Left renal pelvis (tissue), 4 donors: ENCODE measurements at places on chromosomes 3 and 15. TPM values are rescaled to one million over a fixed set of nuclear protein-coding genes. Genes with fewer than 3 reads are reported as not detected.

GRCh38 chr15:30922480-30923311 is 19.0 kb downstream of the FAN1 start:
- DNase-seq: no peak

DNA sequence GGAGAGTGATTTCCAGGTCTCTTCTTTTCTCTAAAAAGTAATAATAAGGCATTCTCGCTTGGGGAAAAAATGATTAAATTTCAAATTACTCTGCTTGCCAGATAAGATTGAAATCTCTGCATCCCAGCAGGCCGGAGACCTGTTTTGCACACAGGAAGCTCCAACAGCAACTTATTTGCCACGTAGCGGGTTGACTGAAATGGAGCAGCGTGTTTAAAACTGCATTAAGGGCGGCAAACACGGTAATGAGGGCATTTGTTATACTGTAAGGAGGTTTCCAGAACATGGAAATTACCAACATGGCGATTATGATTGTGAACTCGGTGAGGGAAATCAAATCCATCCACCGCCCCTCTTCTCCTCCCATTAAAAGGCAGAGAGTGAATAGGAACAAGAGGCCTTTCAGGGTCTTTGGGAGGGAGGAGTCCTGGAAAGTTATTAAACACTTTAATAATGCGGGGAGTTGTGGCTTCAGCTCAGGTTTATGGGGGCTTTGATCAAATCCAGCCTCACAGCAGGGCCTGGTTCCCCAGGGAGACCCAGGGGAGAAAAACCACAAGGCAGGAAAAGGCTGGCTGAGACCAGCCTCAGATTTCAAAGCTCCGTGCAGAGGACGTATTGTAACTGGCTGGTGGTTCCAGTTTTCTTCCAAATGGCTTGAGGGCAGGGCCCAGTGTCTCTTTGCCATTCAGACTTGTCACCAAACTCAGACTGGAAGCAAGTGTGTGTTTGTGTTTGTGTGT is 242.3 kb downstream of the TLE3 start:
- no peak for DNase-seq

DNA sequence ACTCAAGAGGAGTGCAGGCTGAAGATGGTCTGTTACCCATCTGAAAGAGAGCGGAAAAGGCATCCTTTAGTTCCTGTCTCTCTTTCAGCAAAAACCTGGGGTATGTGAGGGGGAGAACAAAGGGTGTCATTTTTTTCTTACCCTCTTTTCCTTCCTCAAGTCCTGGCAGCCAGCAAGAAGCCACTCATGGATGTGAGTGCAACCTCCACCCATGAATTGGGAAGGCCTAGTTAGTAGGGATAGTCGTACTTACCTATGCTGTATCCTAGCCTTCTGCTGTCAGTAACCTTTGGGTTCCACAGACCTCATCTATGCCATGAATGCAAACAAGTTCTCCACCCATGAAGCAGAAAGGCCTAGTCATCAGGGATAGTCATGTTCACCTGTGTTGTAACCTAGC is 472.8 kb downstream of the ZIC1 start:
- no peak for DNase-seq

DNA sequence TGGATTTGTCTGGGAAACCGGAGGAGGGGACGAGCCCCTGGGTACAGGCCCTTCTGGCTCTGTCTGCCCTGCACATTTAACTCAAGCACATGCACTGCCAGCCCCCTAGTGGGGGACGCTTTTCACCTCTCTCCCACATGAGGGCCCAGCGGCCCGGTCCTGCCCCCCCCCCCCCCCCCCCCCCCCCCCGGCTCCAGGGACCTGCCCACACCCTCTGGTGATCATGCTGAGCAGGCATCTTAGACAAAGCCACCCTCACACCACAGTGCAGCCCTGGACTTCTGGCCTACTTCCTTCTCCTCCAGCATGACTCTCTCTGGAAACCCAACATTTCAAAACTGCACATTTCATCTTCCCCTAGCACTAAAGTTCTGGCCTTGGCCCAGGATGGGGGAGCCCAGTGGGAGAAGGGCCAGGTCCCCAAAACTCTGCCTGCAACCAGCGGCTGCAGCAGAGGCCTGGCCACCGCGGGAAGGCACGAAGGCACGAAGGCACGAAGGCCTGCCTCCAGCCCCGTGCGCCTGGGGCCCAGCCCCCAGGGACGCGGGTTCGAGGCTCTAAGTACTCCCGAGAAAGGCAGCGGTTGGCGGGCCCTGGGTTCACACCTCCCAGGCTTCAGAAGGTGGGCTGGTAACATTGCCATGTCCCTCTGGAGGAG is 14.1 kb downstream of the KLF15 start:
- DNase-seq: no peak

GRCh38 chr3:49346797-49347251 is 7.0 kb upstream of the USP4 start:
- DNase-seq: no peak

The KNL1 gene
- 18.2 TPM for polyA plus RNA-seq

GRCh38 chr3:170057550-170057949 is 19.8 kb downstream of the GPR160 start:
- no peak for DNase-seq

The FBXO40 gene
- polyA plus RNA-seq: 0.03 TPM

The GREM1 gene
- 0.60 TPM for polyA plus RNA-seq

GRCh38 chr3:94336046-94336753 is 273.3 kb downstream of the NSUN3 start:
- DNase-seq: peak; percentile 20

DNA sequence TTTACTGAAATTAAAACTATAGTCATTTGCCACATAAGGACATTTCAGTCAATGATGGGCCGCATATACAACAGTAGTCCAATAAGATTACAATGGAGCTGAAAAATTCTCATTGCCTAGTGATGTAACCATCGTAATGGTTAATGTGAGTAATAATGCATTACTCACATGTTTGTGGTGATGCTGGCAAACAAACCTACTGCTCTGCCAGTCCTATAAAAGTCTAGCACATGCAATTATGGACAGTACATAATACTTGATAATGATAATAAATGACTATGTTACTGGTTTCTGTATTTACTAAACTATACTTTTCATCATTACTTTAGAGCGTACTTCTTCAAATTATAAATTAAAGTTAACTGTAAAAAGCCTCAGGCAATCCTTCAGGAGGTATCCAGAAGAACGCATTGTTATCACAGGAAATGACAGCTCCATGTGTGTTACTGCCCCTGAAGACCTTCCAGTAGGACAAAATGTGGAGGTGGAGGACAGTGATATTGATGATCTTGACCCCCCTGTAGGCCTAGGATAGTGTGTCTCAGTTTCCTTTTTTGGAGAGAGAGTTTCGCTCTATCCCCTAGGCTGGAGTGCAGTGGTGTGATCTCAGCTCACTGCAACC is 102.7 kb downstream of the ATP1B3 start:
- no peak for DNase-seq

GRCh38 chr3:102756706-102757105 is 321.9 kb downstream of the ZPLD1 start:
- no peak for DNase-seq

GRCh38 chr3:49926117-49926728 is 3.4 kb downstream of the MON1A start:
- DNase-seq: no peak

The AHSG gene
- 1.9 TPM for polyA plus RNA-seq

The LAMB2 gene
- polyA plus RNA-seq: 365 TPM

- no peak for DNase-seq
Observed at GRCh38 chr15:50181201-50181968, 611 bp upstream of the SLC27A2 start.

The NR2E3 gene
- 0.43 TPM for polyA plus RNA-seq

DNA sequence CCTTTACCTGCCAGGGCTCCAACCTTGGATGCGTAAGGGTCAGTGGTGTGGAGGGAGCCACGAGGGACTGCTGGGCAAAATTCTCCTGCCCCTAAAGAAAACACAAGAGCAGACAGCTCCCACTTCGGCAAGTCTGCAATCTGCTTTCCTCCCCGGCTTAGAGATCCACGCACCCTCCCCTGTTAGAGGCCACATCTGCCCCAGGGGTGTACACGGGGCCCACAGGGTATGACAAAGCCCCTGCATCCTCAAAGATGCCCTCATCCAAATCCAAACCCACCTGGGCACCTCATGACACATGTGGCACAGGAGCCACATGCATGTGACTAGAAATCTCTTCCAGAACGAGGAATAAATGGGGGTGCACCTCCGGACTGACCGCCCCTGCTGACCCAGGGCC is 25.5 kb downstream of the ZXDC start:
- no peak for DNase-seq

DNA sequence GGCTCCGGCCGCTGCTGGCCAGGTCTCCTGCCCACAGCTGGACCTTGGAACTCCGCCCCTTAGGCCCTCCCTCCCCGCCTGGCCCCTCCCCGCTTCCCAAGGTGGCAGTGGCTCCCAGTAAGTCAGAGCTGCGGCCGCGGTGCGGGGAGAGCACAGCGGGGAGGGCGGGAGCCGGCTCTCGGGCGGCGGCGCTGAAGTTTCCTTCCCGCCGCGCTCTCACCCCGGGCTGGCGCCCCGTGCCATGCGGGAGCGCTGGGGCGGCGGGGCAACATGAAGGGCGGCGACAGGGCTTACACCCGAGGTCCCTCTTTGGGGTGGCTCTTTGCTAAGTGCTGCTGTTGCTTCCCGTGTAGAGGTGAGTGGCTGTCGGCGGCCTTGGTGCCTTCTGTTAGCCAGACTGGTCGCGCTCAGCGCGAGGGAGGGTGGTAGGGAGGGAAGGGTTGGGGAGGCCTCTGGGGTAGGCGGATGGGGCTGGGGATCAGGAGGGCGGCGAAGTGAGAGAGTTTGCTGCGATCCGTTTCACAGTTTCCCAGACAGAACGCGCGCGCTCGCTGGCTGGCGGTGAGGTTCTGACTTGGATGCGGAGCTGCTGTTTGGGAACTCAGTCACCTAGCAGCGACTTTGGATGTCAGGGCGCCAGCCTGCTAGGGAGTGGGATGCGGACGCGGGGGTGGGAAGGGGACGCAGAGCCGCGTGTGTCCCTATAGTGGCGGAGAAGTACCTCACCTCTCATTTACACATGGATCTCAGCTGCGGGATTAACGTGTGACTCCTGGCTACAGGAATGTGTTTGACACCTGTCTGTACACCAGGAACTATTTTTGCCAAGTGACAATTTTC is 145.5 kb upstream of the UMPS start:
- peak; percentile 55 for DNase-seq

GRCh38 chr3:4627651-4628375 is 134.7 kb downstream of the ITPR1 start:
- no peak for DNase-seq

GRCh38 chr15:60237446-60237845 is 160.3 kb downstream of the ANXA2 start:
- DNase-seq: no peak

DNA sequence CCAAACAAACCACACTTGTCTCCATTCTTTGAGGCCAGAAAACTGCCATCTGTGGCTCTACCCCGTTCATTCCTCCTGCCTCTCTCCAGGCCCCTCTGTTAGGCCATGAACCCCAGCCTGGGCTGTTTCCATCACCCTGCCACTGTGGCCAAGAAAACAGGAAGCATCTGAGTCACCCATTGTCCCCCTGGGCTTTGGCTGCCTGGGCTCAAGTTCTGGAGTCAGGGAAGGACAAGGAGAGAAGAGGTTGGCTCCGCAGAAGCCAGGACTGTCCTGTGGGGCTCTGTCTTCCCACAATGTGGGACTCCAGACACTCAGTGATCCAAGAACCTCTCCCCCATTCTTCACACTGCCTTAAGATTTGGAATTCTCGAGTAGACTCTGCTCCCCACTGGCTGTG is 14.8 kb upstream of the LCTL start:
- DNase-seq: no peak

GRCh38 chr3:42226470-42227425 is 39.2 kb downstream of the CCK start:
- DNase-seq: no peak

DNA sequence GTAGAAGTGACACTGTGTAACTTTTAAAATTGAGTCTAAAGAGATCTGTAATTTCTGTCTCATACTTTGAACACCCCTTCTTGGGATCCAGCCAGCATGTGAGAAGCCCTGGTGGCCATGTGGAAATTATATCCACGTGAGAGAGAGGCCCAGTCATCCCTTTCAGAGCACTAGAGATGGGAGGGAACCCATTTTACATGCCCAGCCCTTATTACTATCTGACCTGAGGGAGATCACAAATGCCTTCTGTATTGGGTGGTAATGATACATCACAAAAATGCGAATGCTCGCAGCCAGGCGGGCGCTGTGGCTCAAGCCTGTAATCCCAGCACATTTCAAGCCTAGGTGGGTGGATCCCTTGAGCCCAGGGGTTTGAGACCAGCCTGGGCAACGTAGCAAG is 27.3 kb upstream of the TRAK1 start:
- DNase-seq: no peak

DNA sequence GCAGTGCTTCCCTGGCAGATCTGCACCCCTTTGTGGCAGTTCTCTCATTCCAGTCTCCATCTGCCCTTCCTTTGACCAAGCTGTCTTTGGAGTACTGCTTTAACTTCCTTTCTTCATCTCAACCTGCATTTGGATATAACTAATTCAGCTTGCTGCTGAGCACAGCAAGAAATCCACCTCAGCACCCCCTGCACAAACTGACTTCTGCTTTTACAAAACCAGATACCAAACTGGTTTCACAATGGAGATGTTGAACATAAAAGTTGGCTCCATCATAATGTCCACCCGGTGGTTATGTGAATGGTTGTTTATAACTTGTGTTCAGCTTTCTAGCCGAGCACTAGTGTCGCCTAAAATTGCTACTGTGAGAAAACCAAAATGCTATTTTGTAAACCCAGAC is 341.1 kb upstream of the SEMA6D start:
- no peak for DNase-seq

DNA sequence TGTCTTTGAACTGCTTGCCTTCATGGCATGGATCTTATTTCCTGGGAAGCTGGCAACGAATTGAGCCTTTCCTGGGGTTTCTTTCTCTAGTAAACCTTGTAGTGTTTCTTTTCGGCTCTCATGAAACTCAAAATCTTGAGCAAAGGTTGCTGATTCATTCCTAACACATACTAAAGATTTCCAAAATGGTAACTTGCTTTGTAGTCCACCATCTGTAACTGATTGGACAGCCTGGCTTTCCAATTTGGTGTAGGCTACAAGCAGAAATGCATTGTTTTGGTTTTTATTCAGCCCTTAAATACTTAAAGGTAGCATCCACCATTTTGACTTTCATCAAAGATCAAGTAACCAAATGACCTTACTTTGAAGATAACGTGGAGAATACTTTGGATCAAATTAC is 38.1 kb downstream of the LRTM1 start:
- no peak for DNase-seq

The QARS1 gene
- polyA plus RNA-seq: 269 TPM

- DNase-seq: no peak
Observed at GRCh38 chr3:117990627-117991026, 1044.0 kb downstream of the IGSF11 start.
